ENCODE measurements at places on chromosomes 2 and 18. TPM values are rescaled to one million over a fixed set of nuclear protein-coding genes. Genes with fewer than 3 reads are reported as not detected.

GRCh38 chr2:11968521-11968920 lies 222.1 kb downstream of the LPIN1 start:
- DNase-seq = no peak

DNA sequence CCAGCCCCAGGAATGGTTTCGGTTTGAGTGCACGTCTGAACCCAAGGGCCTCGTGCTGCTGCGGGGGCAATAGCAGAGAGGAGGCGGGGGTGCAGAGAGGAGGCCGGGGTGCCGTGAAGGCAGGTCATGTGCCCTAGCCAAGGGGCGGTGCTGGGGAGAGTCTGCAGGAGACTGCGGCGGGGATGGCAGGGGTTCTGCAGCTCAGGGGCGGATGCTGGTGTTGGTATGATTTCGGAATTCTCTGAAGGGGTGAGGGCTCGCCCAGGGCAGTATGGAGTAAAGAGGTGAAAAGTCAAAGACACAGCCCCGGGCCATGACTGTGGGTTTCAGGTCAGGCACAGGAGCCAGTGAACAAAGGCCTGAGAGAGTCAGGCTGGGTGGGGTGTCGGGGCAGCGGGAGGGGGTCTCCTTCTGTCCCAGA lies 186.5 kb upstream of the HDAC4 start:
- peak; percentile 35 for DNase-seq

Gene LDLRAD4
- total RNA-seq = 24.6 TPM

- peak; percentile 57 for DNase-seq
These were observed at the start of gene FHOD3 for GRCh38 chr18:36297417-36298125. TSS of gene FHOD3 (plus strand) at chr18:36297713. CDS start at chr18:36297836, 123 bp downstream.

Gene LRATD1
- total RNA-seq = 8.0 TPM

- no peak for DNase-seq
These were observed 33.8 kb upstream of the GALNT5 start for GRCh38 chr2:157223624-157224205.

GRCh38 chr2:208359632-208359986 lies 47.0 kb upstream of the PTH2R start:
- DNase-seq = no peak

- DNase-seq = no peak
These were observed 29.0 kb upstream of the SLC35F6 start for GRCh38 chr2:26735097-26735496.

- DNase-seq = no peak
These were observed 586.7 kb downstream of the CCDC85A start for GRCh38 chr2:56770490-56770889.

- DNase-seq = peak; percentile 50
These were observed 311.9 kb downstream of the MYCN start for GRCh38 chr2:16252251-16252650.

- no peak for DNase-seq
These were observed 12.2 kb upstream of the ACKR3 start for GRCh38 chr2:236557306-236558030.

GRCh38 chr18:68298330-68298729 lies 416.6 kb downstream of the TMX3 start:
- no peak for DNase-seq

GRCh38 chr2:69164061-69164778 lies 151.2 kb downstream of the ANTXR1 start:
- DNase-seq = no peak

DNA sequence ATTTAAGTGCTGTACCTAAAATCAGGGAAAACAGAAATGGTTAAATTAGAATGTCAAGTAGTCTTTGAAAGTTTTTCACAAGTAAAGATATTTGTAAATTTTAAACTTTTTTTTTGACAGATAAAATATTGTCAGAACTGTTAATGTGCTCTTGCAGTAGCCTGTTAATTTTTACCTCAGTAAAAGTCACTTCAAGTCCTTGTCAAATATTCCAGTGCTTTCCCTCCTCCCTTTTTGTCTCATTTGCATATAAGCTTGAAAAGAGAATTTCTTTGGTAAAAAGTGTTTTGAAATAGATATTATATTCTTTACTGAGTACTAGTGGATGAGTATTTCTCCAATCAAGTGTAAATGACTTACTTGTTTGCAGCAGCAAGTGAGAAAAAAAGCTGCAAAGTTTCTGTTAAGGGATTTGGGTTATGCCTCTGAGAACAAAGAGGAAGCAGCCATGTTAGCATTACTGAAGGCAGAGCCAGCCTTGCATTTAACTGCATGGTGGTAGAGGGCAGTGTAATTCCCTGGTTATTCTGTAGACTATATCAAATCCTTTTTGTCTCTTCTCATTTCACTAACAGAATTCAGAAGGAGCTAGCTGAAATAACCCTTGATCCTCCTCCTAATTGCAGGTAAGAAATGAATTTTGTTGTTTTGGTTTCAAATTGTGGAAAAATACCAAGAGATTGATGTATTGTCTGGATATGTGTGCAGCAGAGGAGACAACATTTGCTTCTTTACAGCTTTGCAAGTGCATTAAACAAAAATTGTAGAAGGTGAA lies 3.2 kb downstream of the UBE2E3 start:
- DNase-seq = no peak

GRCh38 chr18:13797157-13797611 lies 26.8 kb upstream of the MC5R start:
- no peak for DNase-seq

- DNase-seq = no peak
These were observed 73.1 kb upstream of the ST8SIA5 start for GRCh38 chr18:46829947-46830346.

DNA sequence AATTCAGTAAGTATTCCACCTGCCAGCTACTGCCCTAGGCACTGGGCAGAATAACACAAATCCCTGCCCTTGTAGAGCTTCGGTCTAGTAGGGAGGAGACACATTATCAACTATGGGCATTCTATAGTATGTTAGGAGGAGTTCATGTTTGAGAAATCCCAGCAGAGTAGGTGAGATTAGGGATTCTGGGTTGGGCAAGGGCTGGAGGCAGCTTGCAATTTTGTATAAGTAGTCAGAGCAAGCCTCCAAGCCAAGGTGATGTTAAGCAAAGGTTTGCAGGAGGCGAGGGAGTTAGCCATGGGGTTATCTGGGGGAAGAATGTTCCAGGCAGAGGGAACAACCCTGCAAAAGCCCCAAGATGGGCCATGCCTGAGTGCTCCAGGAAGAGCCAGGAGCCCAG lies 187.9 kb upstream of the HS6ST1 start:
- DNase-seq = no peak

- DNase-seq = no peak
These were observed 28.6 kb upstream of the TRIB2 start for GRCh38 chr2:12688091-12688490.

DNA sequence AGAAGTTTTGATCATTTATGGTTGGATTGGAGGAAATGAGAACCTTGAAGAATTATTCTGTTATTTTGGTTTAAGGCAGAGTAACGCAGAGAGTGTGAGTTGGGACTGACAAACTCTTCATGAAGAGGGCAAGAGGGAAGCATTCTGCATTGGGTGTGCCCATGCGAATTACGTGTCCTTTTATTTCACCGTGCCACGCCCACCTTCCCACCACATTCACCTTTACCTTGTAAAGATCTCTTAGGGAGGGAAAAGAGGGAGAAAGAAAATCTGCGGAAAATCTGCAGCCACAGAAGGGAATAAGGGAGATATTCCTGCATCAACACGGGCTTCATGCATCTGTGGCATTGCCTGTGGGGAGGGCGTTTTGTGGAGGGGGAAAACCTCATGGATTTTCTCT lies 31.8 kb downstream of the SLC9A4 start:
- no peak for DNase-seq

DNA sequence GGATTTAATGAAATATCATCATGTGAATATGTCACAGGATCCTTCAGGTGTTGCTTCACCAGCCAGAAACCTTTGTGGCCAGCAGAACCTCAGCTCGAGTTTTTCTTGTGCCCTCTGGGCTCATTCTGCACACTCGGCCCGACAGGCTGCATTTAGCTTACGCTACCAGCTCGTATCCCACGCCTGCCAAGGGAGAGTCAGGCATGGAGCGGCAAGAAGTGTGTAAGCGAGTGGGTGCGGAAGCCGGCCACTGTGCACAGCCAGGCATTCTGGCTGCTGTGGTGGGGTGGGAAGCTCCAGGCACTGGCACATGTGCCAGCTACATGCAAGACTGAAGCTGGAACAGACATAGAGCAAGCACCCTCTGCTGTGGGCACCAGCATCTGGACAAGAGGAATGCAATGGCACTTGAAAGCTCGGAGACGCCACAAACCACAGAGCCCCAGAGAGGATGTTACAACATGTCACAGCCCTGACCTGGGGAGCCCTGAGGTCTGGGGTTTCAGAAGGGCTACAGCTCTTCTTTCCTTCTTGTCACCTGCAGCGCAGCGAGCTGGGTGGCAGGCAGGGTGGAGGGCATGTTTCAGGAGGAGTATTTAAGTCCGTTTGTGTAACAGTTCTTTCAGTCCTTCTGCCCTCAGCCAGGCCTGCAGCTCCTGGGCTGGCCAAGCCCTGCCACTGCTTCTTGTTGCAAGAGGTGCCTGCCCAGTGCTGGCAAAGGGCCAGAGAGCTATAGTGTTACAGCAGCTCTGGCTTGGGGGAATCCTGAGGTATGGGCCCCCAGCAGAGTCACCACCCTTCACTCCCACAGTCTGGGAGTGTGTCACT lies 257.3 kb upstream of the HNMT start:
- DNase-seq = peak; percentile 46

All from lower lobe of right lung (tissue), 2 donors.